ENCODE measurements at places on chromosomes 1 and 21.

GRCh38 chr1:64664299-64664698 is 80.6 kb upstream of the RAVER2 start:
- no peak for DNase-seq

DNA sequence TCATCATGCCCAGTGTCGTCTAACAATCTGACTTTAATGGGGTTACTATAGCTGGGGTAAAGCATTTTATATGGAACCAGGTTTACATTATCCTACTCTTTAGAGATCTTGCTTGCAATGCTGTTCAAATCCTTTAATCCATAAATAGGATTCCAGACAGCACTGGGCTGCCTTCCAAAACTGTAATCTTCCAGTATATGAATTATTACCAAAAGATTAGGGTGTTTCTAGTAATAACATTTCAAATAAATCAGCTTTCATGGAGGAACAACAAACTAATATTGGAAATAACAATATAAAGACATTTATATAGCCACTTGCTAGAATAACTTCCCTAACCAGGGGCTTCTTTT is 88.6 kb upstream of the PLXNA2 start:
- no peak for DNase-seq

DNA sequence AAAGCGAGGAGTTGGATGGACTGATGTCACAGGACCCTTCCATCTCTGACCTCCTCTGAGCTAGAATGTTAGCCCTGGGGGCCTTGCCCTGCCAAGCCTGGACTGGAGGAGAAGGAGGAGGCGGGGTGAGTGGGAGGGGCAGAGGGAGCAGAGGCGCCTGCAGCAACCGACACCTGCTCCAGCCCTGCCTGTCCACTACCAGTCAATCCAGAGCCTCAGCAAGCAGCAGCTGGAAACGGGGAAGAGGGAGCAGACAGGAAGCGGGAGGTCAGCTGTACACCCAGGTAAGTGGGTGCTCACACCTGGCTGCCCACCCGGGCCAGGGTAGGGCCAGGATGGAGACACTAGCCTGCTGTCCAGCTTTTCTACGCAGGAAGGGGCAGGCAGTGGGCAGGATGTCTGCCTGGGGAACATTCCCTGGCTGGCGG is at the start of gene IGFN1:
Gene IGFN1 (plus strand): TSS at position 201 of the 428 bp plus-strand sequence. CDS start 2,470 bp downstream, outside the sequence.
- no peak for DNase-seq

- peak; percentile 2 for DNase-seq
Measured at GRCh38 chr1:236913371-236914037, 90.7 kb downstream of the MT1HL1 start.

DNA sequence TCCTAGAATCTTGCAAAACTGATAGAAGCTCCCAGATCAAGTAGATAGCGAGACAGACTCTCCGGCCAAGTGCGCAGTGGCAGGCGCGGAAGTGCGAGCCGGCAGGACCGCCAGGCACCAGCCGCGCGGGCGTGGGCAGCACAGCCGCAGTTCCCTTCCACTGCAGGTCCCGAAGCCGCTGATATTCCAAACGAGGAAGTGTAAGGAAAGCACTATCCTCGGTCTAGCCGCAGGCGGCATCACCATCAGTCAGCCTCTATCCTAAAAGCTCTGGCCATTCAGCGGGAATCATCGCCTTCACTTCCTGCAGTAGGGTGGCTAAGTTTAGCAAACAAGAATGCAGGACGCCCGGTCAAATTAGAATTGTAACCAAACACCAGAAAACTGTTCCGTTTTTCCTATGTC is 710 bp downstream of the GLRX2 start:
- peak; percentile 32 for DNase-seq

GRCh38 chr1:89821322-89822108 is 683 bp downstream of the LRRC8D start:
- peak; percentile 65 for DNase-seq

DNA sequence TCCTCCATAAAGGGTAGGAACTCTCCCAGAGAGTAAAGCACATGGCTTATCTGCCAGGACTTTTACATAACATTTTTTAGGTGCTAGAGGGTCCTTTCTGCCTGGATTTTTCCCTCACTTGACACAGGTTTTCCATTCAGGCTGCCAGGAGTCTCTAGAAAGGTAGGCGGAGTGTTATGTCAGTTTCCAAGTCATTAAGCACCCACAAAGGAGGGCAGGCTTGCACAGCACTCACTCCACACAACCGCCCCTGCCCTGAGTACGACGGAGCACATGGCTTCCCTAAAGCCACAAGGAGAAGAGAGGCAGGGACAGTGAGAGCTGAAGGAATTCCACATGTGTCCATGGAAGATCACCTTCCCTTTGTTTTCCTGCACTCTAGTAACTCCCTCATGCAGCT is 55.7 kb downstream of the CAPZB start:
- no peak for DNase-seq

GRCh38 chr1:18012686-18013085 is 94.9 kb upstream of the IGSF21 start:
- DNase-seq: no peak

DNA sequence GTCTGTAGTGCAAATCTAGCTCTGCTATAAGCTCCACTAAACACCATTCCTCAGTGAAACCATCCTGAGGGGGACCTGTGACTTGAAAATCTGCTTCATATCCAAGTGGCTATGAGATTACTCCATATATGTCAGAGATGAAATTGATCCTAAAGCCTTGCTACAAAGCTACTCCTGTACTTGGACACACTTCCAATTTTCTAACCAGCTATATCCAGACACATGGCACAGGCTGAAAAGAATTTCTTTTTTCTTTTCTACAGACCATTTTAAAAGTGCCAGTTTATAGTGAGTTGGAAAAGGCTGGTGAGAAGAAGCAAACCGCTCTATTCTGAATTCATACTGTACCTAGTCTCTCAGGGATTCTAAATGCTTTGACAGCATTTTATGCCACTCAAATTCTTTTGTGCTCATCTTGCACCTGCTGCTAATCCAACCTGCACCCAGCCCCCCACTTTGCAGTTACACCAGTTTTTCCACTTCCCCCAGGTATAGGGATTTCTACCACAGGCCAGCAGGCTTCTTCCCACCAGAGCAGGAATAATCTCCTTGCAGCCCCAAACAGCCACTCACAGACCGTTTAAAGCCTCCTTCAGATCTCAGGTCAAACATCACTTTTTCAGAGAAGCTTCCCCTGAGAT is 112.5 kb downstream of the RERE start:
- no peak for DNase-seq

DNA sequence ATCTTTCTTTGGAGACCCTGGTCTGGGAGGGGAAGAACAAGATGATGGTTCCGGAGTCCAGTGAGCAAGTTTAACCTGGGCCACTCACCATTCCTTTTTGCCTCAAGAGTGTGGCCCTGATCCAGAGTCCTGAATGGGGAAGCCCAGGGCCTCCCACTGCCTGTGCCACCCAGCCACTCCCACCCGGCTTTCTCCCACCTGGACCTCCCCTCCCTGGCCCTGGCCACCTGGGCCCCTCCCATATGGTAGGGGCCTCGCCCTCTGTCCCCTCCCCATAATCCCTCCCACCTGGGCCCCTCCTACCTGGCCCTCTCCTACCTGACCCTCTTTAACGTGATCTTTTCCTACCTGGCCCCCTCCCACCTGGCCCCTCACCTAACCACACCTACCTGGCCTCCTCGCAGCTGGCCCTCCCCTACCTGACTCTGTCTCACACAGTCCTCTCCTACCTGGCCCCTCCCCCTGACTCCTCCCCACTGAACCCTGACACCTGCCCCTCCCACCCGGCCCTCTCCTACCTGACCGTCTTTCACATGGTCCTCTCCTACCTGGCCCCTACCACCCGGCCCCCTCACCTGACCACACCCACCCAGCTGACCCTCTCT is 220.7 kb upstream of the VAMP3 start:
- DNase-seq: no peak

- no peak for DNase-seq
Measured at GRCh38 chr1:214446772-214447556, 104.4 kb downstream of the PTPN14 start.

DNA sequence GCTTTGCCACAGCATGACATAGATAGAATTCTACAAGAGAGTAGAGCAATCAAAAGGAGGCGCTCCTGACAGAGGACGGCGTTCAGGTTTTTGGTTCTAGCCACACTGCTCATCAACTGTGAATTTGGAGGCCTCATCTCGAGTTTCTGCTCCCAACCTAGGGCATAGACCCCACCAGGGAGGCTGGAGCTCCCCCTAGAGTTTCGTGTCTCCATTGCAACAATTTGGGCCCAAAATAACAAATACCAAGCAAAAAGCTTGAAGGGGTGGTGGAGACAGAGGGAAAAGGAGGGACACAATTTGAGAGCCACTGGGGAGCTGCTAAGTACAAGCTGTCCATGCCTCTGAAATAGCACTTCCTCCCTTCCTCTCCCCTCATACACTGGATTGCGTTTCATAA is 297.0 kb downstream of the GPATCH2 start:
- DNase-seq: peak; percentile 20

- DNase-seq: peak; percentile 40
Measured at GRCh38 chr1:3068564-3069431, at the start of gene PRDM16. PRDM16 (plus strand) TSS chr1:3069203; CDS start chr1:3069260, 57 bp downstream.

DNA sequence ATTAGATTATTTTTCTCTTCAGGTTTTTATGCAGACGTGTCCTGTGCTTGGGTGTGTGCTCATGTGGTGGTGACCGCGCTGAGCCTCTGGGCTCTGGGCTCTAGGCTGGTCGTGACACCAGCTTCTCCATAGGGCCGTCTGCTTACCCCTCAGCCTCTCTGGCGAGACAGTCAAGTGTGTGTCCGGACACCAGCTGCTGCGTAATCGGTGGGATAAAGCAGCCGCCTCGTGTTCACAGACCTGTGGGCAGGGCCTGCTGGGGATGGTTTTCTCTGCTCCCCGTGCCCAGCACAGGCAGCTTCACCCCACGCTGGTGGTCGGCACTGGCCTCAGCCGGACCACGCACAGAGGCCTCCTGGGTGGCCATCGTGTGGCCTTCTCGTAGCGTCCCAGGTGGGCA is 33.6 kb upstream of the DIP2A start:
- no peak for DNase-seq

GRCh38 chr1:34739613-34740012 is 15.2 kb upstream of the GJB5 start:
- no peak for DNase-seq

GRCh38 chr21:22898051-22898665 is 1899.9 kb downstream of the NCAM2 start:
- no peak for DNase-seq

GRCh38 chr21:36425286-36425685 is 40.1 kb downstream of the CHAF1B start:
- no peak for DNase-seq

- peak; percentile 22 for DNase-seq
Measured at GRCh38 chr1:15260418-15261154, 13.6 kb downstream of the FHAD1 start.
